NB4 (cell line): ENCODE measurements at places on chromosomes 7 and 10.

- DNase-seq, result no peak
These were observed 327.2 kb upstream of the AKR1E2 start for GRCh38 chr10:4498711-4499251.

GRCh38 chr7:155269766-155270585, 27.7 kb upstream of the INSIG1 start:
- DNase-seq, result no peak

- DNase-seq, result no peak
These were observed 402.2 kb downstream of the DNAJB6 start for GRCh38 chr7:157739031-157739430.

GRCh38 chr10:123479640-123480039, 186.5 kb upstream of the GPR26 start:
- DNase-seq, result no peak
